ENCODE measurements at places on chromosomes 4 and X.

DNA sequence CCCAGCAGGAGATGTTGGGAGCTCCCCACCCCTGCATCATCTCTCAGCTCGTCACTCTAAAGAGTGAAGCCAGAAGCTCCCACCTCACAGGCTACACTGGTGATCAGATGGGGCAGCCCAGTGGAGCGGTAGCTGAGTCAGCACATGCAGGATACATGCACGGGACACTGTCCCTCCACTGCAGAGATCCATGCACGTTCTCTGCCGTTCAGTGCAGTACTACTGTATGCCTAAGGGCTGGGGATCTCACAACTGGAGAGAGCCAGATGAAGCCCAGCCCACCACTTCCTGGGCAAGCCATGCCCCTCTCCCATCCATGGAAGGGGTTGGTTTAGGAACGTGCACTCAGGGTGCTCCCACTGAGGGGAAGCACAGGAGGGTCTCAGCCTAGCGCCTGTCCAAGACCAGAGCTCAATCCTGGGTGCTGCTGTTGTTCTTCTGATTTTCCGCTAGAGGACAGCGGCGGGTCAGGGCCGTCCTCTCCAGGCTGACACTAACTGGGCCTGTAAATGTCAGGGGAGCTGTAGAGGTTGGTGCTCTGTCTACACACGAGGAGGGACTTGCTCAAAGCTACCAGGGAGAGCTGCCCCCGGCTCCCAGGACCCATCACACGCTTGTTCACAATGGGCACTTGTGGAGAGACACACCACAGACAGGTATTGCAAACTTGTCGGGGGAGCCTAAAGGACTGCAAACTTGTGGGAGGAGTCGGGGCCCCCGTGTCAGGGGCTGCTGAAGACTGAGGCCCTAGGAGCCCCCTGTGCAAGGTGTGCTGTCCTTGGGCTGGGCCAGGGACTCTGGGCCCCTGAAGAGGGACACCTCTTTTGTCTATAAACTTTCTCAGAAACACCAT, 18.2 kb upstream of the ABLIM2 start:
- peak; percentile 75 for DNase-seq

GRCh38 chr4:152380919-152381318, 155.0 kb downstream of the FBXW7 start:
- DNase-seq: no peak

- no peak for DNase-seq
Measured at GRCh38 chr4:120528428-120528827, 394.1 kb downstream of the PRDM5 start.

GRCh38 chr4:3303565-3303824, 10.7 kb downstream of the RGS12 start:
- no peak for DNase-seq

DNA sequence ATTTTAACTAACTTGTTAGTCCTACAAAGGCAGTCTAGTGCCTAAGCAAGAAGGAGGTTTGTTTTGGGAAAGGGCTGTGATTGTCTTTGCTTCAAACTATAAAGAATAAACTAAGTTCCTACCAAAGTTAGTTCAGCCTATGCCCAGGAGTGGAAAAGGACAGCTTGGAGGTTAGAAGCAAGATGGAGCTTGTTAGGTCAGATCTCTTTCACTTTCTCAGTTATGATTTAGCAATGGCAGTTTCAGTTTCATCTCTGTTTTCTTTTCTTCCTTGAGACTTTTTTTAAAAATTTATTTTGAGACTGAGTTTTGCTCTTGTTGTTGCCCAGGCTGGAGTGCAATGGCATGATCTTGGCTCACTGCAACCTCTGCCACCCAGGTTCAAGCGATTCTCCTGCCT, 82.9 kb upstream of the NLGN4X start:
- DNase-seq: no peak

DNA sequence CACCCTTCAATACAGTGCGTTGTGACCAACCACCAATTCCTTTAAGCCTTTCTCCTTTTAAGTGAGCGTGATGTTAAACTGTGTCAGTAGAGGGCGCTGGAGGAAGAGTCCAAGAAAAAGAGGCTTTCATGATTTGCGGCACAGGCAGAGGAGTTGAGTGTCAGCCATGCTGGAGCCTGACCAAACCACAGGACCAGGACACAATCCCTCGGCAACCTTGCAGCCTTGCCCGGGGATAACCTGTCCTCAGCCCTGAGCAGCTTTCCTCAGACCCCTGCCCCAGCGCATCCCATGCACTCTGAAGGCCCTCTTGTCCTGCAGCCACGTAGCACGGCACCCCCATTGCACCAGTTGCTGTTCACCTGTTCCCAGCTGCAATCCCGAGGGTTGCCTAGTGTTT, 53.5 kb upstream of the SMIM31 start:
- DNase-seq: no peak

GRCh38 chr4:186666750-186667149, 56.9 kb downstream of the FAT1 start:
- DNase-seq: no peak

GRCh38 chrX:30156880-30157560, 58.3 kb upstream of the MAGEB2 start:
- no peak for DNase-seq

- DNase-seq: no peak
Measured at GRCh38 chr4:123200051-123200940, 196.3 kb upstream of the SPRY1 start.

GRCh38 chr4:142168181-142168580, 531.8 kb downstream of the IL15 start:
- no peak for DNase-seq

DNA sequence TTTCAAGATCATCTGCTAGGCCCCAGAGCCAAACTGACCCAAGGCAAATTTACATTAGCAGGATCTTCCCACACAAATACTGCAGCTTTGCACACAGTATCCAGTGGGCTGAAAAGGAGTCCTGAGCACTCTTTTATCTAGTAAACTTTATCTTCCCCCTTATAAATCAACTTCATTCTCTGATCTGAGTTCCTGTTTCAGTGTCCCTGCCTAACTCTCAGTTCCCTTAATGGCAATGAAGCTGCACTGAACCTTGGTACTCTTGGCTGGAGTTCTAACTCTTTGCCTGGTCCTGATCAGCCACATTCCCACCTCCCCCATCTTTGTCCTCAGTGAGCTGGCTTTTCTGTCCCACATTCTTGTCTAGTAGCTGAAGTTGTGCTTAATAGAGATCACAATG, 37.4 kb downstream of the EDA2R start:
- DNase-seq: no peak

Measured in AG08395 (cell line).